Heart left ventricle (tissue), 16 donors: ENCODE measurements at places on chromosomes 12 and 14. TPM values are rescaled to one million over a fixed set of nuclear protein-coding genes. Genes with fewer than 3 reads are reported as not detected.

TCHP gene
- total RNA-seq: 8.2 TPM

DNA sequence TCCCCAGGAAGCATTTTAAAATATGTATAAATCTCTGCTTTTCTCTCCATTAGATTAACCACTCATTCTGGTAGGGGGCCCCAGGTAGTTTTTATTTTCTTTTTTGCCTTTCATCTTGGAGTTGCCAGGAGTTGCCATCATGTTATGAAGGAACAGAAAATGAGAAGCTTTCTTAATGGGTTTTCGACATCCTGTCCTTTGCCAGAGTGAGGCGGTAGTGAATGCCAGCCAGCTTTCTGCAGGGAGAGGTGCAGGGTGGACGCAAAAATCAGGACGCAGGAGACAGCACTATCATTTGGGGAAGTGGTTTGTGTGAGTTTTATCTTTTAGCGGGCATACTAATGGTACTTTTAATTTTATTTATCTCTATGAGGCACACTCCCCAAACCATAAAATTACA lies 1.7 kb downstream of the RASSF8 start:
- peak; percentile 57 for DNase-seq

GRCh38 chr12:20883288-20883687 lies 72.8 kb downstream of the SLCO1B3 start:
- peak; percentile 23 for DNase-seq

CAPZA3 gene
- not detected for total RNA-seq

GPR137C gene
- 0.67 TPM for total RNA-seq

DNA sequence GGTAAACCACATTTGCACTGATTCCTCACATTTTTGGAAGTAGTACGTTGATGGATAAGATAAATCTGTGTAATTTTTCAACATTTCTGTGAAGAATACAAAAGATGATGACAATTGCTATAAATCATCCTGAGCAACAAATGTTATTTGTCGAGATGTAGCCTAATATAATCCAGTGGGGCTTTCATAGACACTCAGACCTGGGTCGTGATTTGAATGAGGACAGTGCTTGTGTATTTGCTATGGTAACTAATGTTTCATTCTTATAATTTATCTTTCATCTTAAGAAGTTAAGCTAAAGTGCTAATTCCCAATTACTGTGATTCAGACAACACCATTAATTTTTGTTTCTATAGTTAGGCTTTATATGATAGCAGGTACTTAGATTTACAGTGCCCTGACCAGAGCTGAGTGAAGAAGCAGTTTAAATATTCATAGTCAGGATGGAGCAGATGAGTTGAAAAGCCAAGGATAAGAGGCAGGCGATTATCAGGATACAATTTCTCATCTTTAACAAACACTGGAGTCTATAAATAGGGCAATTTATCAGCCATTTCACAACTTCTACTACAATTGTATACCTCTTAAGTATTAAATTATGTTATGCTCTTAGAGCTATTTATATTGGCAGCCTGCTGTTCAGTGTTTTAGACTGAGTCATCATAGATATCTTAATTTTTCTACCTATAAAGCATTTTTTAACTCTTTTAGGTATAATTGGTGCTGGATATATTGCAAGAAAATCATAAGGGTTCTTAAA lies 359.9 kb downstream of the TRHDE start:
- DNase-seq: no peak

ZFHX2 gene
- 0.60 TPM for total RNA-seq

- no peak for DNase-seq
Observed at GRCh38 chr14:31933716-31934115, 143.4 kb upstream of the ARHGAP5 start.

IFNG-AS1 gene
- 0.32 TPM for total RNA-seq

IL25 gene
- total RNA-seq: not detected

DNA sequence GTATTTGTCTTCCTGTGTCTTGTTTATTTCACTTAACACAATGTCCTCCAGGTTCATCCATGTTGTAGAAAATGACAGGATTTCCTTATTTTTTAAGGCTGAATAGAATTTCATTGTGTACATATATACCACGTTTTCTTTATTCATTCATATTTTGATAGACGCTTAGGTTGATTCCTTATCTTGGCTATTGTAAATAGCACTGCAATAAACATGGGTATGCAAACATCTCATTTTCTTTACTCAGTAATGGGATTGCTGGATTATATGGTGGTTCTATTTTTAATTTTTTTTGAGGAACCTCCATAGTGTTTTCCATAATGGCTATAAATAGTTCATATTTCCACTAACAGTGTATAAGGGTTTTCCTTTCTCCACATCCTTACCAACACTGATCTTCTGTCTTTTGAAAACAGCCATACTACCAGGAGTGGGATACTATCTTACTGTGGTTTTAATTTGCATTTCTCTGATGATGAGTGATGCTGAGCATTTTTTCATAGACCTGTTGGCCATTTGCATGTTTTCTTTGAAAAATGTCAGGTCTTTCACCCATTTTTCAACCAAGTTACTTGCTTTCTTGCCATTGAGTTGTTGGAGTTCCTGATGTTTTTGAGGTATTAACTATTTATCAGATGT lies 32.8 kb downstream of the DUSP16 start:
- no peak for DNase-seq

DTX3 gene
- total RNA-seq: 15.6 TPM

DNA sequence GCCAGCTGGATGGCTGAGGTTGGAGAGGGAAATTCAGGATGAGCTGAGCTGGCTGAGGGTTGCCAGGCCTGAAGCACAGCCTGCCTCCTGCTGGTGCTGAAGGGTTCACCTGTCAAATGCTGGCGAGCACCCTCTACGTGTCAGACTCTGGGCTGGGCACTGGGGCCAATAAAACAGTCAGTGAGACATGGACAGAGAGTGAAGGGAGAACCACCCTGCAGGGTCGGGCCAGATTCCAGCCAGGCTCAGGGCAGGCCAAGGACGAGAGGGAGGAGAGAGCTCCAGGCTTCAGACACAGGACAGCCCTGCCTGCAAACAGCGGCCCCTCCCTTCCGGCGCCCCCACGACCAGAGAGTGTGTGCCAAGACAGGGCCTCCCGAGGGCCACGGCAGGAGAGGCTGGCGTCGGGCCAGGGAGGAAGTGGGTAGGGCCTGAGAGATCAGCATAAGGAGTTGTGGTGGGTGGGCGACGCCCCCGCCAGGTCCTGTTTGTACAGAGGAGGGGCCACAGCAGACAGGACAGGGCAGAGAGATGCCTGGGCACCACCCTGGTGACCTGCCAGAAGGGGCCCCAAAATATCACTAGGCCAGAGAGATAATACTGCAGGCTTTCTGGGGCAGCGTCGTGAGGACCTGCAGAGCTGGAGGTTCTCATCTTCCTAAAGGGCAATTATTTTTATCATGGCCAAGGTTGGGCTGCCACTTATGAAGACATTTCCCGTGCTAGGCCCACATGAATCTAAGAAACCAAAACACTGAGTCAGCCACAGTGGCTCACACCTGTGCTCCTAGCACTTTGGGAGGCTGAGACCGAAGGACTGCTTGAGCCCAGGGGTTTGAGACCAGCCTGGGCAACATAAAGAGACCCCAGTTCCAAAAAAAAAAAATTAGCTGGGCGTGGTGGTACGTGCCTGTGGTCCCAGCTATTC lies 73.1 kb upstream of the GPR68 start:
- DNase-seq: peak; percentile 79

KRT72 gene
- total RNA-seq: not detected

TAS2R7 gene
- total RNA-seq: not detected

C14orf39 gene
- total RNA-seq: not detected

KITLG gene
- total RNA-seq: 10.2 TPM

ADCY4 gene
- total RNA-seq: 27.8 TPM

DNA sequence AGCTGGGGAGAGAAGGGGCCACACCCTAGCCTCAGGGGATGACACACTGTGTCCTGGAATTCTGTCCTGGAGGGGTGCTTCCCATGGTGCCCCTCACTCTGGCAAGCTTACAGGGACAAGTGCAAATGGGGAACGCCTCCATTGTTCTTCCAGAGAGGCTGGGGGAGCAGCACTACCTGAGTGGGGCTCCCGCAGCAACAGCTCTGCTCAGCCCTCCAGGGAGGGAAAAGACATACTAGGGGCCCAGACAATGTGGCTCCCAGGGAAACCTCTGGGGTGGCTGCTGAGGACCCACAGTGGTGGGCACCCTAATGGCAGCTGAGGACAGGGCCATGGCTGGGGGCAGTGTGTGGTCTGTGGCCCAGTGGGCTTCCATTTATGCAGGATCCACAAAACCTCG lies 69.4 kb downstream of the PLEKHG3 start:
- no peak for DNase-seq

GRCh38 chr12:117359029-117359845 lies 2.2 kb downstream of the NOS1 start:
- no peak for DNase-seq

- DNase-seq: no peak
Observed at GRCh38 chr12:43148691-43149090, 403.3 kb downstream of the ADAMTS20 start.

- DNase-seq: no peak
Observed at GRCh38 chr14:44785096-44785495, 176.7 kb downstream of the KLHL28 start.

DNA sequence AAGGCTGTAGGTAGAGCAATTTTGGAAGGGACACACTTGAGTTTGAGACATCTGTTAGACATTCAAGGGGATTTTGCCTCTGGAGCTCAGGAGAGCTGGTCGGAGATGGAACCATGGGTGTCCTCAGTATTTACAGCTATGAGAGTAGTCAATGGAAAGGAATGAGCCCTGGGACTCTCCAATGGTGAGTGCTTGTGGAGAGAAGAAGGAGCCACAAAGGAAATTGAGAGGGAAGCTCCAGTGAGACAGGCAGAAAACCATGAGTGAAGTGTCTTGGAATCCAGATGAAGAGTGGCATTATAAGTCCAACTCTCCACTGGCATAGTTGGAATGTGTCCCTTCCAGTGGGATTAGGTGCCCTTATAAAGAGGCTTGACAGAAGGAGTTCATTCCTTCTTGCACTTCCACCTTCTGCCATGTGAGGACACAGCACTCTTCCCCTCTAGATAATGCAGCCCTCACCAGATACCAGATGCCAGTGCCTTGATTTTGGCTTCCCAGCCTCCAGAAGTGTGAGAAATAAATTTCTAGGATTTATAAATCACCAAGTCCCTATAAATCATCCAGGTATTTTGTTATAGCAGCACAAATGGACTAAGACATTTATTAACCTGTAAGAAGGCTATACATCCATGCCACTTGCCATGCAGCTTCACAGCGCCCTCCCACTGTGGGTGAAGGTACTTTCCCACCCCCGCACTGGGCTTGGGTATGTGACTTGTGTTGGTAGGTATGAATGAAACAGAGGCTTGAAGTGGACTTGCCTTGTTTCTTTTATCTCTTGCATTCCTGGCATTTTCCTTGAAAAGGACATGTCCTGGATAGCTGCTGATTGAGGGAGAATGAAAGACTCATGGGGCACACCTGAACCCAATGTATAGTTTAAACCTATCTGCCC lies 27.3 kb downstream of the LLPH start:
- DNase-seq: no peak

DNA sequence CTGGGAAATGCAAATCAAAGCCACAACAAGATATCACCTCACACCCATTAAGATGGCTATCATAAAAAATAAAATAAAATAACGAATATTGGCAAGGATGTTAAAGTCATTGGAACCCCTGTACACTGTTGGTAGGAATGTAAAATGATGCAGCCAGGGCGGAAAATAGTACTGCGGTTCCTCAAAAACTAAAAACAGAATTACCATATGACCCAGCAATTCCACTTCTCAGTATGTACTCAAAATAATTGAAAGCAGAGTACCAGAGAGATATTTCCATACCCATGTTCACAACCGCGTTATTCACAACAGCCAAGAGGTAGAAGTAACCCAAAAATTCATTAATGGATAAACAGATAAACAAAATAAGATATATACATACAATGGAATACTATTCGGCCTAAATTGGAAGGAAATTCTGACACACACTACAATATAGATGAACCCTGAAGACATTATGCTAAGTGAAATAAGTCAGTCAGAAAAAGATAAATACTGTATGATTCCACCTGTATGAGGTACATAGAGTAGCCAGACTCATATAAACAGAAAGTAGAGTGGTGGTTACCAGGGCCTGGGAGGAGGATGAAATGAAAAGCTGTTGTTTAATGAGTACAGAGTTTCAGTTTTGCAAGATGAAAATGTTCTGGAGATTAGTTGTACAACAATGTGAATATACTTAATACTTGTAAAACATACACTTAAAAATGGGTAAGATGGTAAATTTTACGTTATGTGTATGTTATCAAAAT lies 84.6 kb downstream of the TXNDC16 start:
- no peak for DNase-seq

GRCh38 chr14:68810173-68811153 lies 17.6 kb upstream of the ZFP36L1 start:
- no peak for DNase-seq

DNA sequence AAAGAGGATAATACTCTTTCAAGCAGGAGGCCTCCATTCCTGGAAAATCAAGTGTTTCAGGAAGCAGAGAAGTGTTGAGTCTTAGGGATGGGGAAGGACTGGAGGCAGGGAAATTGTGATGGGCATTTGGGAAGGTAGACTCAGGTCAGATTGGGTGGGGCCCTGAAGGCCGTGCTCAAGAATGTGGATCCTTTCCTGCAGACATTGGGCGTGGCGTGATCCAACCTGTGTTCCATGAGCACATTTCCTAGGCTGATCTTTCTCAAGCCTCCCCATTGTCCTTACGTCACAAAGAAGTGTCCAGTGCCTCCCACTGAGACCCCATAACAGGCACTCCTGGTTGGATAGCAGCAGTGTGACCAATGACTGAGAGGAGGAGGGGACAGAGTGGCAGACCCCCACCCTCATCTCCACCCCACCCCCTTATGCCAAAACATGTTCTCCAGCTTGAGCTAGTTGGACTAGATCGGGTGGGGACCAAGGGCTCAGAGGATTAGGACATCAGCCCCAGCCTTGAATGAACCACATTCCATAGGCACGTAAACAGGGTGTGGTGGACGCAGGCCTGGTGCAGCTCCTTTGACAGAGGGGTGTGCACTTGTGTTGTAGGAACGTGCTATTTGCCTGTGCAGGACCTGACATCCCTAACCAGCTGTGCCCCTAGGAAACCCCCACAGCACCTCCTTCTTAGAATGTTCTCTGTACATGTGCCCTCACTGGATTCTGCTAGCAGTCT lies 76.8 kb downstream of the TTC9 start:
- DNase-seq: no peak

ABCC9 gene
- 80.0 TPM for total RNA-seq

TMTC2 gene
- 5.7 TPM for total RNA-seq

GRCh38 chr14:32304296-32304695 lies 24.8 kb upstream of the AKAP6 start:
- DNase-seq: no peak

CCDC38 gene
- total RNA-seq: not detected

- peak; percentile 74 for DNase-seq
Observed at GRCh38 chr12:3255057-3255456, 177.9 kb downstream of the TSPAN9 start.
